ENCODE measurements at places on chromosomes 7 and 10.

GRCh38 chr10:101779544-101780186 is 3.6 kb downstream of the NPM3 start:
- no peak overlapping the region for H3K4me3 ChIP-seq
- H3K27me3 ChIP-seq = peaks cover 45% of the 10 kb centered on the region
- DNase-seq = peak; percentile 88
- no peak overlapping the region for H3K27ac ChIP-seq

- H3K27ac ChIP-seq = no peak overlapping the region
- peaks cover 7% of the 10 kb centered on the region for H3K4me1 ChIP-seq
- no peaks in the 10 kb centered on the region for H3K27me3 ChIP-seq
- H3K36me3 ChIP-seq = peaks cover 11% of the 10 kb centered on the region
- DNase-seq = no peak
Observed at GRCh38 chr7:151484971-151485707, 34.6 kb downstream of the RHEB start.

DNA sequence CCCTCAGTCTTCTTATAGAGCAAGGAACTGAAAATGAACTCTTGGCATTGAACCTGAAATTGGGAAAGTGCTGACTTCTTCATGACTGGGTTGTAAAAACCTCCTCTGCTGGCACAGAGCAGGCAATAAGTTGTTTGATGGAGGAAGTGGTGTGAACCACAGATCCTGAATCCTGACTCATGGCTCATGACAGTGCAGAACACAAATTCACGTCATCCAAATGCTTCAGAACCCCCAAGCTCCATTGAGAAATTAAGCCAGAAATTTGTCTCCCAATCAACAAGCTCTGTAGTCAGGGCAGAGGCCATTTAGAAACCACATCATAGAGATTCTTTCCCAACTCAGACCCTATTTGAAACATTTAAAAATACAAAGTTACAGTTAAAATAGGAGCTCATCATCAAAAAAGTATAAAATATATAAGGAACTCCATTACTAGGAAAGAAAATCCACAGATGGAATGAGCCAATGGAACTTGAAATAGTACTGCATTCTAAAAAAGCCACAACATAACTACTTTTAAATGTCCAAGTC is 10.3 kb upstream of the STK17A start:
- peaks cover 2% of the 10 kb centered on the region for H3K4me1 ChIP-seq
- H3K27me3 ChIP-seq = no peaks in the 10 kb centered on the region
- no peak for DNase-seq
- no peak overlapping the region for H3K4me3 ChIP-seq

- H3K4me3 ChIP-seq = no peak overlapping the region
- DNase-seq = no peak
- no peaks in the 10 kb centered on the region for H3K36me3 ChIP-seq
- peak overlapping the region; percentile 44 for H3K27ac ChIP-seq
Observed at GRCh38 chr10:3995302-3996210, 210.5 kb upstream of the KLF6 start.

DNA sequence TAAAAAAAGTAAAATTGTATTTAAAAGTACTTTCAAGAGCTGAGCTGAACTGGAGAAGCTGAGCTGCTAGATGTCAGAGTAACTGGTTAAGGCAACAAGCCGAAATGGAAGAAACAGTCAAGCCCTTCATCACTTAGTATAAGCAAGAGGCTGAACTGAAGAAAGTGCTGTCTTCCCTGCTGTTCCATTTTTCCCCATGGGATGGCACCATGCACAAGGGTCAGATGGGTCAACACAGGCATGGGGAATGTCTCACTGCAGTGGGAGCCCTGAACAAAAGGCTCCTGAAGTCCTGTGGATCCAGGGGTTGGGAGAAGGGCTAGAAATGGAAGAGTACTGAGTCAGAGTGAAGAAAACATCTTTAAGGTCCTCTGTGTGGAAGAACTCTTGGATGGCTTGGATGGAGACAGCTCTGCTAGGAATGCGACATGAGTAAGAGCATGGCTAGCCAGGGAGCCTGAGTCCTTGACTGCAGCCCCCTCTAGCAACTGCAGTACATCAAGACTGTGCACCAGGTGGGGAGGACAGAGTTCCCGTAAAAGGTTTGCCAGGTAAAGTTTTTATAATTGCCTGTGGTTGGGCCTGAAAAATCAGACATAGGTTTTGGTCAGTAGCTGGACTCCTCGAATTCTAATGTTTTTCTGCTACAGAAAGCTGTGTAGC is 348.3 kb downstream of the GPR158 start:
- H3K36me3 ChIP-seq = no peaks in the 10 kb centered on the region
- H3K4me3 ChIP-seq = no peak overlapping the region
- H3K4me1 ChIP-seq = no peaks in the 10 kb centered on the region
- H3K27ac ChIP-seq = no peak overlapping the region
- no peaks in the 10 kb centered on the region for H3K27me3 ChIP-seq
- peak; percentile 66 for DNase-seq

- no peaks in the 10 kb centered on the region for H3K27me3 ChIP-seq
- H3K4me1 ChIP-seq = no peaks in the 10 kb centered on the region
- DNase-seq = no peak
- H3K36me3 ChIP-seq = peaks cover 42% of the 10 kb centered on the region
- no peak overlapping the region for H3K27ac ChIP-seq
- no peak overlapping the region for H3K4me3 ChIP-seq
Observed at GRCh38 chr7:158944950-158945349, 88.6 kb downstream of the DYNC2I1 start.

DNA sequence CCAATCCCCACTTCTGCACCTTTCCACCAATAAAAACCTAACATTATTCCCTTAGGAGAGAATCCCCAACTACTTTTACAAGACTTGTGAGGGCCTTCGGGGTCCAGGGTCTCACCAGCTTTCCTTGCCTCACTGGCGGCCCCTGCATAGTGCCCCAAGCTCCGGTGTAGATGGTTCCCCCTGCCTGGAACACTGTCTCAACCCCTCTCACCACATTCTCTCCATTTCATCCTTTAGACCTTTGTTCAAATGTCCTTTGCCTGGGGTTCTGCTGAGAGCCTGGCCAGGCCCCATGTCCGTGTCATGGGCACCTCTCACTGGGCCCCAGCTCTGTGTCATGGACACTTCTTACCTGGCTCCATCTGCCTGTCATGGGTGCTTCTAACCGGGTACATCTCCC is 64.5 kb upstream of the SORCS3 start:
- H3K27me3 ChIP-seq = no peaks in the 10 kb centered on the region
- H3K27ac ChIP-seq = no peak overlapping the region
- H3K36me3 ChIP-seq = no peaks in the 10 kb centered on the region
- no peaks in the 10 kb centered on the region for H3K4me1 ChIP-seq

DNA sequence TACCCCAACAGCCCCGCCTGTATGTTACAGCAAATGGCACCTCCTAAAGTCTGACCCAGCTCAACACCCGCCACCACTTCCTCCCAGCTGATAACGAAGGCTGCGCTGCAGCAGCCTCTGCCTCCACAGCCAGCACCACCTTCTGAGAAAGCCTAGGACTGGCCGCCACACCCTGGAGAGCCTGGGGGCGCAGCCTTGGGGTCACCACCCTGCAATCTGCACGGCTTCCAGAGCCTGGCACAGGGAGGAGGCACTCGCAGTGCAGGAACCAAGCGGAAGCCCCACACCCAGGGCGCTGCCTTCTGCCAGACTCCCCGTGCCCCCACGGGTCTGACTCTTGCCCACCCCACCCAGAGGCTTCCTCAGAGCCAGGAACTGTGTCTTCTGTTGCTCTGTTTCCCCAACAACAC is 112.5 kb downstream of the MAD1L1 start:
- peaks cover 17% of the 10 kb centered on the region for H3K36me3 ChIP-seq

GRCh38 chr7:95636140-95636940 is 40.0 kb upstream of the PDK4 start:
- DNase-seq = no peak
- no peak overlapping the region for H3K4me3 ChIP-seq
- H3K4me1 ChIP-seq = no peaks in the 10 kb centered on the region
- no peak overlapping the region for H3K27ac ChIP-seq
- H3K36me3 ChIP-seq = no peaks in the 10 kb centered on the region
- no peaks in the 10 kb centered on the region for H3K27me3 ChIP-seq

DNA sequence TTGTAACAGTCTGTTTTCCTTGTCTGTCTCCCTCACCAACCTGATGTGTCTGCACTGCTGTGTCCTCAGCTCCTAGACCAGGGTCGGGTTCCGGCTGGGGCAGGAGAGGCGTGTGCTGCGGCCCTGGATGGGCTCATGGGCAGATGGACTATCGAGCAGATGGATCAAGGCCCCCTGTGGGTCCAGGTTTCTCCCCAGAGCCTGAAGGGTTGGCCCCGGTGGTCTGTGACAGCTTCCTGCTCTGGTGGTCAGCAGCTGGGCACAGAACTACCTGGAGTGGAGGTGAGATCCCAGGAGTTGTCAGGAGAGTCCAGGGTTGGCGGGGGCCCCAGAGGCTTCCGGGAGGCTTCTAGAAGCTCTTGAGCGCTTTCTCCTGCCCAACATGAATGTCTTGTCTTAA is 75.1 kb downstream of the GRK5 start:
- H3K4me3 ChIP-seq = no peak overlapping the region
- H3K27ac ChIP-seq = no peak overlapping the region
- no peaks in the 10 kb centered on the region for H3K36me3 ChIP-seq
- no peaks in the 10 kb centered on the region for H3K27me3 ChIP-seq
- no peak for DNase-seq

DNA sequence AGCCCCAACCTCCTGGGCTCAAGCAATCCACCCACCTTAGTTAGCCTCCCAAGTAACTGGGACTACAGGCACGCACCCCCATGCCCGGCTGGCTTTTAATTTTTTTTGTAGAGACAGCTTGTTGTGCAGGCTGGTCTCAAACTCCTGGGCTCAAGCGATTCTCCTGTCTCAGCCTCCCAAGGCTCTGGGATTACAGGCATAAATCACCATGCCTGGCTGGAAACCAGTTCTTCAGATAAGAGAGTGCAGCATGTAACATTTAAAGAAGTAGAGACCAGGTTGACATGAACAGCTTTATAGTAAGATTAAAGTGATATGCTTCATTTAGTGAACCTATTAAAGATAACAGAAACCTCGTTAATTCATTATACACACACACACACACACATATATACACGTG is 167.9 kb upstream of the KAT6B start:
- H3K27me3 ChIP-seq = no peaks in the 10 kb centered on the region
- H3K27ac ChIP-seq = no peak overlapping the region
- H3K4me1 ChIP-seq = no peaks in the 10 kb centered on the region
- no peak for DNase-seq
- no peaks in the 10 kb centered on the region for H3K36me3 ChIP-seq

- no peaks in the 10 kb centered on the region for H3K36me3 ChIP-seq
- no peak for DNase-seq
- H3K4me3 ChIP-seq = no peak overlapping the region
- no peak overlapping the region for H3K27ac ChIP-seq
- no peaks in the 10 kb centered on the region for H3K27me3 ChIP-seq
Observed at GRCh38 chr7:39741942-39742623, 118.7 kb downstream of the RALA start.

- H3K4me3 ChIP-seq = no peak overlapping the region
- no peaks in the 10 kb centered on the region for H3K27me3 ChIP-seq
- no peak for DNase-seq
- no peak overlapping the region for H3K27ac ChIP-seq
Observed at GRCh38 chr10:42989481-42989921, 87.4 kb upstream of the RET start.

DNA sequence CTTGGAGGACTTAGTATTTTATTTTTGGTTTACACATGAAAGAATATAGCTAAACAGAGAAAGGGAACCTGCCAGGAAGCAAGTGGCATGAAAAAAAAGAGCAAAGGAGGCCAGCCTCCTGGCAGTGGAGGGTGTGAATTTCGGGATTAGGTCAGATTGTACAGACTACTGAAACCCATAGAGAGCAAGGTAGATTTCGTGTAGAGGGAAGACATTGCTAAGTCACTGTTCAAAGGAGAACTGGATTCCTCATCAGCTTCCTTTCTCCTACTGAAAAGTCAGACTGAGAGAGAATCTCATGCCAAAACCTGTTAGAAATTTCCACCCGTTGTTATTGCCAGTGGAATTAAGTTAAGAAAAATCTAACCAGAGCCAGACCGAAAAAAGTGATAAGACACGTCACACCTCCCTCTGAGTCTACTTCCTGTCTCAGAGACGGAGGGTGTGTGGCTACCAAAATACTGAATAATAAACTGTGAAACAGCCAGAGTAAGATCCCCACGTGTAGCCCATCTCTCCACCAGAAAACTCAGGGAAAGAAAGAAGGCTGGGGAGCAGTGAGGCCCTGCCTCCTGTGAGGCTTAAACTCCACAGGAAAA is 118.8 kb downstream of the SKIDA1 start:
- no peak overlapping the region for H3K27ac ChIP-seq
- H3K36me3 ChIP-seq = no peaks in the 10 kb centered on the region
- DNase-seq = no peak
- H3K4me1 ChIP-seq = peaks cover 7% of the 10 kb centered on the region

DNA sequence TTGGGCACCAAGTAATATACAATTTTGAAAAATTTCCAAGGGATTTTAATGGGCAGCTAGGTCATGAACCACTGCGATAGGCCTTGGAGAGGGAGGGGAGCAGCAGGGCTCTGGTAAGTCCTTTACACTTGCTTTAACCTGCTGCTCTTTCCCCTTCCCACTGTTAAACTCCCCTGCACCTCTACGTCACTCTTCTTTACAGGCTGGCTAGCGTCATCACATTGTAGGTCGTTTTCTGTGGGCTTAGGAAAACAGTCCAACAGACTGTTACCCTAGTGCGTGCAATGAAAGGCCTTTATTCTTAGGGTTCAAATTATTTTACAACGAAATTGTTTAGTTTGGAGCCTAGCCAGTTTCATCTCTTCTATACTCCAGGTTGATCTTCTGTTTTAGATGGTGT is 235.7 kb downstream of the AUTS2 start:
- H3K4me1 ChIP-seq = peaks cover 4% of the 10 kb centered on the region
- no peak overlapping the region for H3K27ac ChIP-seq
- DNase-seq = no peak
- no peaks in the 10 kb centered on the region for H3K36me3 ChIP-seq
- no peak overlapping the region for H3K4me3 ChIP-seq

Measured in trophoblast cell (in vitro differentiated cells and primary cell).